T47D (cell line): ENCODE measurements at places on chromosomes 6 and 20.

DNA sequence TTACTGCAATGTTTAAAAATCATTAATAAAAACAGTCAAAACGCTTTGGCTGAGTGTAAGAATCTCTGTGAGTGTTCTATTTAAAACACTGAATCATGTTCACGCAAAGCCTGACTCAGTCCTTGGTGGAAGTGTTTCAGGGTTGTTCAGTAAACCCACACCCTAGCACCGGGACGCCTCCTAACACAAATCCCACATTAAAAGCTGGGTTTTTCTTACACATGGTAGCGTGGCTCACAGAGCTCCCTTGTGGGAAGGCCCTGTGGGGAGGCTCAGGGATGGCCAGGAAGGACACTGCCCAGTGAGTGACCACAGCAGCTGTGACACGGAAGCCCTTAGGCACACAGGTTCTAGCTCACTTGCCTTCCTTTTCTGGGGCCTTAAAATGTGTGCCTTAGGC is 80.2 kb downstream of the GMPR start:
- DNase-seq: no peak

DNA sequence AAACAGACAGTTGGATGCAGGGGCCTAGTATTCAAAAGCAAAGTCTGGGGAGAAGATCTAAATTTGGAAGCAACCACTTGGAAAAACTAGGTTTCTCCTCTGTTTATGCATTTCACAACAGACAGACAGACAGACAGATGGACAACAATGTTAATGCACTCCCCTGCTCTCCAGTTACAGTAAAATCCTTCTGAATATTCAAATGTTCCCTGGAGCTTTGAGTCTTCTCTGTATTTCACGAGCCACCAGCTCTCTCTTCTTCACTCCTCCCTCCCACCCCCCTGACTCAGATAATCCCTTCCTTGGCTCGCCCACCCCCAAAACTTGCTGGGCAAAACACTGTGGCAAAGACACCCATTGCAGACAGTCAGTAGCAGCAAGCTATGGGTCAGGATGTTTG is 129.3 kb upstream of the TOP1 start:
- DNase-seq: no peak

DNA sequence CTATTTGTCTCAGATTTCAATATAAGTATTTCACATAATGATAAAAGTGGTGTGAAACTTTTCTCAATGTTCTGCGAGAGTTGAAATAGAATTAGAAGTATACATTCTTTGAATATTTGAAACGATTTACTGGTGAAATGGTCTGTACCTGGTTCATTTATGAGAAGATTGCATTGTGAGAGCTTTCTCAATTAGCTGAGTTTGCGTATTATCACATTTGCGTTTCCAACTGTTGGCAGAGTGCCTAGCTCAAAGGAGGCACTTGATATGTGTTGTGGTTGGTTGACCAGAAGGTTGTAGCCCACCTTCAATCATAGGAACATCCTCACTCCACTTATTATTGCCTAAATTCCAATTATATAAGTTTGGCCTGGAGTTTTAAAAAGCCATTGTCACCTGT is 58.8 kb upstream of the EXOC2 start:
- no peak for DNase-seq

DNA sequence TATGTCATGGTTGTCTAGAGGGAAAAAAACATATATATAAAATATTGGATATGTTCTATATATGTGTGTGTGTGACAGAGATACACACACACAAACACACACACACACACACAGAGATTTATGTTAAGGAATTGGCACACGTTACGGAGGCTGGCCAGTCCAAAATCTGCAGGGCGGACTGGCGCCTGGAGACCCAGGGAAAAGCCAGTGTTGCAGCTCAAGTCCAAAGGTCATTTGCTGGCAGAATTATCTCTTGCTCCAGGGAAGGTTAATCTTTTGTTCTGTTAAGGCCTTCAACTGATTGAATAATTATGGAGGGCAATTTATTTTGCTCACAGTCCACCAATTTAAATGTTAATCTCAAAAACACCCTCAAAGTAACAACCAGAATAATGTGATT is 37.5 kb upstream of the PDE7B start:
- no peak for DNase-seq

- DNase-seq: no peak
Measured at GRCh38 chr6:18284261-18284660, 19.9 kb upstream of the DEK start.

- peak; percentile 72 for DNase-seq
Measured at GRCh38 chr6:53309059-53309900, 39.5 kb downstream of the ELOVL5 start.

DNA sequence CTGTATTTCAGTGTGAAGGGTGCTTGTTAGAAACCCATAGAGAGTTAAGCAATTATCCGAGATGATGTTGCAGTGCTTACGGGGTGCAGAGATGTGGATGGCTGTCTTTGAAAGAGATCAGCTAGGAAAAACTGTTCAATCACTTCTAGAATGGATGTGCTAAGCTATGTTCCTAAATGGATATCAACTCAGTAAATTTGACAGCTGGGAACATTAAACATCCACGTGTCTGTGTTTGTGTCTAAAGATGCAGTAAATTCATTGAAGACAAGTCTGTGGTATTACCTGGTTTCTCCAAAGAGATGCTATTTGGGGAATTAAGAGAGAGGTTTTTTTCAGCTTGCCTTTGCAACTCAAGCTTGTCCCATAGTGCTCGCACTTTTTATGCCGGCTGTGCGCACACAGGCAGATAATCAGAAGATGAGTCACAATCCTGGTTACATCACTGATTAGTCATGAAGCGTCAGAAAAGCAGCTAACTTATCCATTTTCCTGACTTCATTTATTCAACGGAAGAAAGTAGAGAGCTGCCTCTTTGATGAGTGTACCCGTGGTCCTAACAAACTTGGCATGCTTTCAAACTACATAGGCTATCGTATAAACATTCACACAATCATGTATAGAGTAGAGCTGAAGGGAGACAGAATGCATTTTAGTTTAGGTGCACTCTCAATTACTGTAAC is 691.7 kb upstream of the SLC35B3 start:
- no peak for DNase-seq

DNA sequence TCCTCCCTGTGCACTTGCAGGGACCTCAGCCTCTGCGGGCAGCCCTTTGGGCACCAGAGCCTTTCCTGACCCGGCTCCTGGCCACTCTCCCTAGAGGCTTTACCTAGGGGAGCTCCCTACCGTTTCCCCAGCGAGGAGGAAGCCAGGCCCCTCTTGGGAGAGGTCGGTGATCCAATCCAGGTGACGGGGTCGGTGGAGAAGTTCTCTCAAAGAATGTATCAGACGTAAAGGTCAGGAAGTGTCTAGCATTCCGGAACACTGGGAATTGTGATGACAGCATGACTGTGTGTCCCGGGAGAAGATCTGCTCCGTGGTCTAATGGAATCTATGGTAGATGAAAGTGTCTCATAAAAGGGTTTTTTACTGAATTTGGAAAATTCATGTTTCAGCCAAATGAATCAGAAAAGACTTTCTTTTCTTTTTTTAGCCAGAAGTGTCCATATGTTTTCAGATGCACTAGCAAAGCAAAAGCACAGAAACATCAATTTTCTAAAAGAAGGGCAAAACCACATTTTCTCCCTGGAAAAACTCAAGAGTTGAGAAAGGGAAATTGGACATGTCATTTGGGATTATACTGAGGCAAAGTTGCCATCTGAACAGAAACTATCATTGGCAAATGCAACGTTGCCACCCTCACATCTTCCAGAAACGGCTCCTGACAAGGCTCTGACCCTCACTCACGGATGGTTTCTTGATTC is 289.4 kb downstream of the THBS2 start:
- no peak for DNase-seq

GRCh38 chr20:39021748-39022147 is 59.6 kb downstream of the DHX35 start:
- DNase-seq: no peak

DNA sequence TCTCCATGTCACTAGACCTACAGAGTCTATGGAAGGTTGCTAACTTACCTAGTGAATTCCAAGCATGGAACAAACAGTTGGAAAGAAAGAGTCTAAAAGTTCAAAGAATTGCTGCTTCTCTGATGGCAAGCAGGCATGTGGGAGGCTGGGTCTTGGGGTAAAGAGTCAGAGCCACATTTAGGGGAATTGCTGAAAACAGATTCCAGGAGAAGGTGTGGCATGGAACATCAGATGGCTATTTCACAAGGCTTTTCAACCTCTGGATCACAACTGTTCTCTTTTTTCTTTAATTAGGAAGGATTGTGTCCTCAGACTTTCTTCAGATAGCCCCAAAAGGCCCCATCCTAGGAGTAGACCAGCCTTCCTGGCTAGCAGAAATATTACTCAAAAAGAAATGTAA is 601.5 kb downstream of the MAFB start:
- DNase-seq: no peak

DNA sequence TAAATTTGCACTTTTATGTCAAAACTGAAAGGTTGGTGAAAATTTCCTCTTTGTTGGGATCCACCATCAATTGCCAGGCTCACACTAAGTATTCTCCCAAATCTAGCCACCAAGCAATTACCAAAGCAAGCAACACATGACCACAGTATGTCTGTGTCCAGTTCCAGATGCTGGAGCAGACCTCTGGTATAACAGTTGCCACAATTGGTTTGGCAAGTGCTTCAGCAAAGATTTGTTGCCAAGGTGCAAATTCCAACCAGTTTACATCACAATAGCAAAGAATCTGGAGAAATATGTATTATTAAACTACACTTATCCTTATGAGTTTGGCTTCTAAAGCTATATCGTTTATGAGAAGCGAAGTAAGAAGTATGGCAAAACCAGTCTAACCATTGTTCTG is 6.4 kb downstream of the GTF2H5 start:
- no peak for DNase-seq

DNA sequence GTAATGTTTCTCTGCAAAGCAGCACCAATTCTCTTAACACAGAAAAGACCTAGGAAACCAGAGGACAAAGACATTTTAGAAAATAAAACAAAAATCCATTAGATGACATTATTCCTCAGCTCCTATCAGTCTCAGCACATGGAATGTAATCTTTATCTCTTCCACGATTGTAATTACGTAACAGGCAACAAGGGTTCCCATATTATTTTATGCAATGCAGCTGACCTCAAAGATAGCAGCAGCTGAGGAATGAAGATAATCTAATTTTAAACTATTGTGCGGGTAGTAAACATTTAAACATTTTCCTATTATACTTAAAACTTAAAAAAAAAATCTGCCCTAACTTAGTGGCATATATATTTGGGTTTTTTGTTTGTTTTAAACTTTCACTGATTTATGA is 33.0 kb upstream of the PTCHD4 start:
- no peak for DNase-seq

GRCh38 chr6:31079656-31080261 is 32.6 kb downstream of the C6orf15 start:
- DNase-seq: peak; percentile 73

DNA sequence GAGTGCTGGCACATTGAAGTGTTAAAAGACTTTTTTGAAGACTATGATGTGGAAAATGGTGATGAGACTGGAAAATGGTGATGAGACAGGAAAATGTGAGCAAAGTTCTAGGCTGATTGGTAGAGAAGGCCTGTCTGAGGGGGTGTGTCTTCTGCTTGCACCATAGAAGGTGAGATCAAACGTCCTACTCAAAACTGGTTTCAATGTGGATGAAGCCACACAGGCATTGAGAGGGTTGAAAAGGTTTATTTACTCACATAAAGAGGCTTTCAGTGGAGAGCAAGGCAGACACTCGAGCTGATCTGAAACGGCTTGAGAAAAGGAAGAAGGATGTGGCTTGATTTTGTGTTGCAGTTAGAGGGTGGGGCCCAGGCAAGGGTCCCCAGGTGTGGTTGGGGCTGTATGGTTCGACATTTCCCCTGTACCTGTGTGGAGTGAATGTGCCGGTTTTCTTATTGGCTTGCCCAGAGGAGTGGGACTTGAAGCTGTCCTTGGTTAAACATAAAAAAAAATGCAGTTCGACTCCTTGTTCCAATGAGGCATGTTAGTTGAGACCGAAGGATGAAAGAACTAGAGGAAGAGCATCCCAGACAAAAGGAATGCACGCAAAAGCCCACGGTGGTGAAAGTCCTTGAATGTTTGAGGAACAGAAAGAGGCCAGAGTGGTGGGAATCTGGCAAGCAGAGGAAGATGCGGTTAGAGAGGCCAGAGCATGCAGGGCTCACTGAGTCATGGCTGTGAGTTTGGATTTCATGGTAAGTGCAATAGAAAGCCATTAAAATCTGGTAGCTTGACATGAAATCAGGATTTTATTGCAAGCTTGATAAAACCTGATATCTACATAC is 172.3 kb downstream of the EPM2A start:
- no peak for DNase-seq

DNA sequence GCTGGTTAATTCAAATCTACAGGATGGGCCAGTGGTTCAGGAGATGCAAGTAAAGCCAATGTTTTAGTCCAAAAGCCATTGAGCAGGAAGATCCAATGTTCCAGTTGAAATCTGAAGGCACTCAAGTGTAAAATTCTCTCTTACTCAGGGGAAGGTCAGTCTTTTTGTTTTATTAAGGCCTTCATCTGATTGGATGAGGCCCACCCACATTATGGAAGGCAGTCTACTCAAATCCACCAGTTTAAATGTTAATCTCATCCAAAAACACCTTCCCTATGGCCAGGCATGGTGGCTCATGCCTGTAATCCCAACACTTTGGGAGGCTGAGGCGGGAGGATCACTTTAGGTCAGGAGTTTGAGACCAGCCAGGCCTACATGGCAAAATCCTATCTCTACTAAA is 31.3 kb upstream of the BEND6 start:
- DNase-seq: no peak
